LNCaP clone FGC (cell line): ENCODE measurements at places on chromosomes 6 and 20.

GRCh38 chr6:44731485-44732095, 344.1 kb downstream of the CDC5L start:
- no peak for DNase-seq

GRCh38 chr6:82441047-82441855, 77.6 kb downstream of the TPBG start:
- no peak for DNase-seq

GRCh38 chr6:44670146-44670545, 282.6 kb downstream of the CDC5L start:
- no peak for DNase-seq

- DNase-seq, result no peak
These were observed 158.6 kb upstream of the PREP start for GRCh38 chr6:105561486-105561885.

DNA sequence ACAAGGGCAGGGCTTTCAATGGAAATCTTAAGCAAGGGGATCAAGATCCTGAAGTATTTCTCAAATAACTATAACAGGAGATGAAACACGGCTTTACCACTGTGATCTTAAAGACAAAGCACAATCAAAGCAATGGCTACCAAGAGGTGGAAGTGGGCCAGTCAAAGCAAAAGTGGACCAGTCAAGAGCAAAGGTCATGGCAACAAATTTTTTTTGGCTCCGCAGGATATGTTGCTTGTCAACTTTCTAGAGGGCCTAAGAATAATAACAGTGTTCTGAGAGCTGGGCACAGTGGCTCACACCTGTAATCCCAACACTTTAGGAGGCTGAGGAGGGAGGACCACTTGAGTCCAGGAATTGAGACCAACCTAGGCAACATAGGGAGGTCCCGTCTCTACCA, 54.1 kb downstream of the ILRUN start:
- no peak for DNase-seq

DNA sequence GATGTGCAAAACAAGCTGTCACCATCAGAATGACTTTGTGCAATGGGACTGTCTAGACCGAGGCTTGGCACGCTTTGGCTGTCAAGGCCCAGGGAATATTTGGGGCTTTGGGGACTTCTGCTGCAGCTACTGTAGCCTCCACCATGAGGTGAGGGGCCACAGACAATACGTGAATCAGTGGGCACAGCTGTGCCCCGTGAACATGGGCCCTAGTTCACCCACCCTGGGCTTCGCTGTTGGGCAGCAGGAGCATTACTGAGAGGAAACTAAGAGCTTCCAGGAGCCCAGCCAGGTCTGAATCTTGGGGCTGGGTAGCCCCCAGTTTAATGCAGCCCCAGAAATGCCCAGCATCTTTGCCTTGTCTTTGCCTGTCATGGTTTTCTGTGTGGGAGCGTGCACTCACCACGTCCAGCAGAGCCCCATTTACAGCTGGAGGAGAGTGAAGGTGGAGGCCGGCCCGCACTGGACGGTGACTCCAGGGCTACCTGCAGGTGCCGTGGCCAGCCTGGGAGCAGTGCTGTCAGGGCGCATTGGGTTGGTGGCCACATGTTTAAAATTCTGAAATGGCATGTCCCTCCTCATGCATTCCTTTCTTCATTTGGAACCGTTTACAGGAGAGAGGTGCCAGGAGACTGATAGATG, 34.7 kb downstream of the DUSP22 start:
- DNase-seq, result no peak

DNA sequence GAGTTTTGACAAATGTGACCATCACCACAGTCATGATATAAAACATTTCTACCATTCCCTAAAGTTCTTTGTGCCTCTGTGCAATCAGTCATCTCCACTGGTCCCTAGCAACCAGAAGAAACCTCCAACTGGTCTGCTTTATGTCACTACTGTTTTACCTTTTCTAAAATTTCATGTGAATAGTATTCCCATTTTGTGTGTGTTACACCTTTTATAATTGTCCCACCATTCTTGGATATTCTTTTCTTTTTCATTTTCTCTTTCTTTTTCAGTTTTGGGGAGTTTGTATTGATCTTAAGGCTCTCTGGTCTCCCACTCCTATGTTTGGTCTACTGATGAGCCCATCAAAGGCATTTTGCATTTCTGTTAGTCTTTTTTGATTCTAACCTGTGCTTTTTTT, 95.4 kb downstream of the NCOA3 start:
- no peak for DNase-seq

DNA sequence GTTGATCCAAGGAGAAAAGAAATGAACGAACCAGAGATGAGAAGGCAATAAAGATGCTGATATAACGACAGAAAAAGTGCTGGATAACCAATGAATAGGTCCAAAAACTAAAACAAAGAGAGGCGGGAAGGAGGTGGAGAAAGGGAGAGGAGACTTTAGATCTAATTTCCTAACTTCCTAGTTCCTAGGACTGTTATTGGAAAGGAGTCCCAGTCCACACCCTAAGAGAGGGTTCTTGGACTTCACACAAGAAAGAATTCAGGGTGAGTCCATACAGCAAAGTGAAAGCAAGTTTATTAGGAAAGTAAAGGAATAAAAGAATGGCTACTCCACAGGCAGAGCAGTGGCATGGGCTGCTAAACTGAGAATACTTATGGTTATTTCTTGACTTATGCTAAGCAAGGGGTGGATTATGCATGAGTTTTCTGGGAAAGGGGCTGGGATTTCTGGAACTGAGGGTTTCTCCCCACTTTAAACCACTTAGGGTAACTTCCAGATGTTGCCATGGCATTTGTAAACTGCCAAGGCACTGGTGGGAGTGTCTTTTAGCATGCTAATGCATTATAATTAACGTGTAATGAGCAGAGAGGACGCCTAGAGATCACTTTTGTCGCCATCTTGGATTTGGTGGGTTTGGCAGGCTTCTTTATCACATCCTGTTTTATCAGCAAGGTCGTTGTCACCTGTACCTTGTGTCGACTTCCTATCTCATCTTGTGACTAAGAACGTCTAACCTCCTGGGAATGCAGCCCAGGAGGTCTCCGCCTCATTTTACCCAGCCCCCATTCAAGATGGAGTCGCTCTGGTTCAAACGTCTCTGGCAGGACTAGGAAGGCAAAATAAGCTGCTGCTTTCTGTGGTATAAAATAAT, 60.9 kb upstream of the RBM24 start:
- no peak for DNase-seq

DNA sequence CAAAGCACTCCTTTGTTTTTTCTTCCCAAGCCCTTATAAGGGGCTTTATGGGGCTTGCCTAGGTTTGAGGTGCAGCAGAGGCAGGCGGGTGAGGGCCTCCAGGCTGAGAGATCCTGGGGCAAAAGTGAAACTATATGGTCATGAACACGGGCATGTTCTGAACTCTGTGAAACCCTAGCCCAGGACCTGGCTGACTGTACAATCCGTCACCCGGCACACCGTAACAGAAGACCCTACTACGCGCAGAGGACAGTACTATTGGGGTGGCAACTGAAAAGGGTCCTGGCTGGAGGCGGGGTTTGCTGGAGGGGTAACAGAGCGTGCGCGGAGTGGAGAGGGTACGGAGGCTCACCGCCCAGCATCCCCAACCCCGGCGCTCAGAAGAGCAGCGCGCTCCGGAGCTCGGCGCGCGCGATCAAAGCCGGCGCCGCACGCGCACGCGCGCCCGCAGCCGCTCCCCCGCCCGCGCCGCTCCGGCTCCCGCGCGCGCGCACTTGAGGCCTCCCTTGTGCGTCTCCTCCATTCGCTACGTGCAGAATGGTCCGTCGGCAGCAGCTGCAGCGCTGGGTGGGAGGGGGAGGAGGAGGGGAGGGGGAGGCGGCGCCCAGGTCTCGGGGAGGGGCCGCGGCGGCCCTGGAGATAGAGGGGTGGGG, 54.2 kb downstream of the MRPL14 start:
- DNase-seq, result no peak
